NCI-H2081 treated with DMSO at 0.1 percent for 48 hours (cell line): ENCODE measurements at places on chromosomes 5 and 9.

- peak; percentile 76 for DNase-seq
Measured at GRCh38 chr5:177402271-177403043, 2.0 kb upstream of the PFN3 start.

DNA sequence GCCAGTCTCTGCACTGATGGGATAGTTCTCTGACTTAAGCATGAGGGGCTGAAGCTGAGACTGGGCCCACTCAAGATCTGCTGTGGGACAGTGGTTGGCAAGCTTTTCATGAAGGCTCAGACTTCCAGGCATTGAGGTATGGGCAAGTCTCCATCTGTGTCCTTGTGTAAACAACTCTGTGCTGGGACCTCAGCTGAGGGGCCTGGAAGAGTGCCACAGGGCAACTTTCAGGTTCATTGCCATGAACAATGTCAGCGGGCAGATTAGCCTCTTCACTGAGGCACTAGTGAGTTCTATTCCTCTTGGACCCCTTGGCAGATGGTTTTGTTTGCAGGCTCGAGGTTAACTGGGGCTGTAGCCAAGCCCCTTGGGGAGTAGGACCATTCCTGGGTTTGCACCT, 127.1 kb downstream of the MRPS30 start:
- DNase-seq = no peak

DNA sequence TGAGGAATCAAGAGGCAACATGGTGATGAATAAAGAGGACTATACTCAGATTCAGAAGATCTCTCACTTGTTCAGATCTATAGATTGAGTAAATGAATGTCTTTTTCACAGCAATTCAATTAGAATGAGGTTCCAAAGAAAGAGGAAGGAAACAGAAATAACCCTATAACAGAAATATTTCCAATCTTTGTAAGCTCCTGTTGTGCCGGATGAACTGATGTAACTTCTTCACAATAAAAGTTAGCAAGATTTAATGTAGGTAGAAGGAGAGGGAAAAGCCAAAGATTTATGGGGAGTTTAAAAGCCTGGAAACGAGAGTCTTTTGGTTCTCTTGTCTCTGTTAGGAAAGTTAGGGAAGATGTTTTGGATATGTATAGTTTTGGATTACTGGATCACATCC, 92.1 kb downstream of the PBX3 start:
- DNase-seq = no peak

- no peak for DNase-seq
Measured at GRCh38 chr9:84218322-84218721, 122.2 kb downstream of the SLC28A3 start.

- no peak for DNase-seq
Measured at GRCh38 chr9:117723986-117724625, 19.9 kb downstream of the TLR4 start.

GRCh38 chr9:37410969-37411785, 11.3 kb upstream of the GRHPR start:
- DNase-seq = no peak

DNA sequence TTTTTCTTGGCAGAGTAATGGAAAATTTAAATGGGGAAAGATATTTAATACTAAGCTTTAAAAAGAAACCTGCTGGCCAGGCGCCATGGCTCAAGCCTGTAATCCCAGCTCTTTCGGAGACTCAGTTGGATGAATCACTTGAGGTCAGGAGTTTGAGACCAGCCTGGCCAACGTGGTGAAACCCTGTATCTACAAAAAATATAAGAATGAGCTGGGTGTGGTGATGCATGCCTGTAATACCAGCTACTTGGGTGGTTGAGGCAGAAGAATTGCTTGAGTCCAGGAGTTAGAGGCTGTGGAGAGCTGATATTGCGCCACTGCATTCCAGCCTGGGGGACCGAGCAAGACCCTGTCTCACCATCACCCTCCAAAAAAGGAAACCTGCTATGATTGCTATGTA, 32.8 kb downstream of the TUT7 start:
- DNase-seq = no peak

DNA sequence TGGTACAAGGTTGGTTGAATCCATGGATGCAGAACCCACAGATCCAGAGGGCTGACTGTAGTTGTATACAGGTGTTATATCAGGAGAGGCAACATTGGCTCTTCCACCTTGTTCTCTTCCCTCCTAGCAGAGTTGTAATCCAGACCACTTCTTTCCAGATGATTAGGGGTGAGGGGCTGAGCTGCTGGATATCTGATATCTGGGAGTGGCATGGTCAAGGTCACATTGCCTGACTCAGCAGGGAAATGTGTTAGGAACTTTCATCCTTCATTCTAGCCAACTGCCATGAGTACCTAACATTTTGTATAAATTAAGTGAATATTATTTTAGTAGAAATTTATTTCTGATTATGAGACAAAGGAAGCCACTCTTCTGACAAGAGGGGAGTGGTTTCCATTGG, 7.3 kb downstream of the DAPK1 start:
- no peak for DNase-seq

DNA sequence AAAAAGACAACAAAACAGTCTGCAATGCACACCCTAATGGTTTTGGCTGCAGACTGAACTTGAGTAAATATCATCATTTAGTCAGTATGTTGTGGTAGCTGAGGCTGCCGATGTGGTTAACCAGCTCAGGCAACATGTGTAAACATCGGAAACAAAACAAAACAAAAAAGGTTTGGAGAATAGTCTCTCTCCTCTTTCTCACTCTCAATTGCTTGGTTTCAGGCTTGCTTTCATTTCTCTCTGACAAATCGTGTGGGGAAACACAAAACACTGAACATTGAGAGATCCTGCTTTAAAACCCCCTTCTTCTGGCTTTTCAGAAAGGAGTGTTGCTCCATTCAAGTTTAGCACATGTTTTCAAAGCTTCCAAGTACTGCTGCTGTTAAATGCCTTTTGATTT, 453.3 kb downstream of the BNC2 start:
- DNase-seq = no peak

DNA sequence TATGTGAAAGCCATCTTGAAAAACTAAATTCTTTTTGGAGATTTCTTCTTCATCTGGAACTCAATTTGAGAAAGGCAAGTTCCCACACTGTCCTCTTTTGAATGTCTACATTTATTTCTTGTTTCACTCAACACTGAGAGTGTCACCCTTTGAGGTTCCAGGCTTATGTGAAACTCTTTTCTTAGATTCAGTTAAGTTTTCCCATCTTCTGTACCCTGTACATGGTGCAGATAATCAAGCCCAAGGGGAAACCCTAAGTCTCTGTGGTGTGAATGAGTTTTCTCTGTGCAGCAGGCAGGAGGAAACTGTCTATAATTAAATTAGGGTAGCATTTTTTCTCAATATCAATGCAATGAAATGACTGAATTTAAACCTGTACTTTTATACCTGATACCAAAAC, 72.3 kb upstream of the PRLR start:
- no peak for DNase-seq

DNA sequence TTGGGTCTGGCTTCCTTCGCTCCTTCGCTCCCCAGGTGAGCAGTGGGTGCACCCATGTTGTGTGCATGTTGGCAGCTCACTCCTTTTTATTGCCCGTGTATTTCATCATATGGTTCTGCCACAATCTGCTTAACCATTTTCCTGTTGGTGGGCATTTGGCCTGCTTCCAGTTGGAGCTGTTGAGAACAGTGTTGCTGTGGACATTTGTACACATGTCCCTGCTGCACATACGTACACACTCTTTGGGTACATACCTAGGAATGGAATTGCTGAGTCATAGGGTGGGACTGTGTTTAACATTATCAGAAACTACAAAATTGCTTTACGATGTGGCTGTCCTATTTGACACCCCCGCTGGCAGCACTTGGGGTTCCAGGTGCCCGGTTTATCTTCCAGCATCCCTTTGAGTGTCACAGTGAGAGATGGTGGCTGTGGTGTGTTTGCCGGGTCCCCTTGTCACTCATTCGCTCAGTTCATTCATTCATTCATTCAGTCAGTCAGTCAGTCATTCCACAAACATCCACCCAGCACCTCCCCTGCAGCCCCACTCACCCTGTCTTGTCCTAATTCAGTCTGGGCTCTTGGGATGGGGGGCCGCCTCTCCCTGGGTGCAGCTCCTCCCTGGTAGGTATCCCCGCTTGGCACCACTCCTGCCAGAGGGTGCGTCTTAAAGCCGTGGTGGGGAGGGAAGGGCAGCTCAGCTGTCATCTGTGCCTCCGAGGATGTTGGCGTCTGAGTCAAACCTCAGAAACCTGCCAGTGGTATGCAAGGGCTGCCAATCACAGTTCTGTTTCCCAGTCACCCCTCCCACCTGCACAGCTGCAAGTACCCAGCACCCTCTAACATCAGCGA, 7.9 kb upstream of the FIBCD1 start:
- DNase-seq = no peak

- no peak for DNase-seq
Measured at GRCh38 chr5:131430794-131431193, 166.9 kb downstream of the CDC42SE2 start.

- DNase-seq = no peak
Measured at GRCh38 chr9:21904371-21904770, 89.8 kb downstream of the CDKN2A start.

GRCh38 chr5:9801908-9802307, 171.8 kb upstream of the TAS2R1 start:
- DNase-seq = no peak
